Central memory CD4-positive, alpha-beta T cell (primary cell): ENCODE measurements at places on chromosomes 1 and 21.

- DNase-seq: no peak
Measured at GRCh38 chr1:206952171-206952570, 5.9 kb upstream of the PIGR start.

DNA sequence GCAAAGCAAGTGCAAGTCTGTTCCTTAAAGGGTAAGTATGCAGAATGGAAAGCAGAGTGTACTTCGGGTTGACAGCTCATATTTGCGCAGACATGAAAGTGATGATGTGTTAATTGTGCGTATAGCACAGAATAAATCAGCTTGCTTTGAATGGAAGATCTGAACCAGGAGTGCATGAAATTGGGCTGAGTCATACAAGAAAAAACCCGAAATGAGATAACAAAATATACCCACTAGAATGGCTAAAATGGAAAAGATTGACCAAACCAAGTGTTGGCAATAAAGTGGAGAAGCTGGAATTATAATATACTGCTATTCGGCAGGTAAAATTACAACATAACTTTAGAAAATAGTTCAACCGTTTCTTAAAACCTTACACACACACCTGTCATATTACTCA lies 28.5 kb downstream of the CR1L start:
- DNase-seq: no peak

- no peak for DNase-seq
Measured at GRCh38 chr1:3752400-3752945, at the start of gene CCDC27. TSS of gene CCDC27 (plus strand) at chr1:3752450. CDS start at chr1:3752482, 32 bp downstream.

- DNase-seq: no peak
Measured at GRCh38 chr21:41636636-41637630, 129.0 kb upstream of the TMPRSS2 start.

GRCh38 chr1:92795166-92795565 lies 10.3 kb upstream of the EVI5 start:
- no peak for DNase-seq

DNA sequence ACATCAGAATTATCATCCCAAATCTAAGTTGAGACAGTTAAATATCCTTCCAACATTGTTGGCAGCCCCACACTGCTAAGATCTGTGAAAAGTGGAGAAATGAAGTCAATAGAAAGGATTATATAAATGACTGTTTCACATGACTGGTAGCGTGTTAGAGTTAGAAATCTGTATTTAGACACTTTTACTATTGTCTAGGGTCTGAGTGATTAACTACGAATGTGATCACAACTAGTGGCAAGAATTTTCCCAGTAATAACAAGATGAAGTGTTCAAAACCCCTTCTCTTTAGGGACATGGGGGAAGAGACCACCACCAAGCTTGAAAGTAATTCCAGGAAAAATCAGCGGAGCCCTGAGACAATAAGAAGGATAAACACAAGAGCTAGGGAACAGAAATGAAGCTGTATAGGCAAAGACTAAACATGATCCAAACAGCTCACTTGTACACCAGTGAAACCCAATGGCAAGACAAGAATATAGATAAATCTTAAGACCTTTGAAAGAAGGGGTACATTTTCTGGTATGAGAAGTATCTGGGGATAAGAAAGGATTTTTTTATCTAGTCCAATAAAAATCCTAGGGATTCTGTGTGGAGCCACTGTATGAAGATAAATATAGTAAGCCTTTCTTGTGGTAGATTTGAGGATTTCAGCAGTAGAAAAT lies 646.6 kb upstream of the USP24 start:
- no peak for DNase-seq

GRCh38 chr21:44920694-44921604 lies at the start of gene ITGB2:
TSS of gene ITGB2 (minus strand) at chr21:44920899. CDS start at chr21:44910782, 10,117 bp downstream.
- peak; percentile 59 for DNase-seq

DNA sequence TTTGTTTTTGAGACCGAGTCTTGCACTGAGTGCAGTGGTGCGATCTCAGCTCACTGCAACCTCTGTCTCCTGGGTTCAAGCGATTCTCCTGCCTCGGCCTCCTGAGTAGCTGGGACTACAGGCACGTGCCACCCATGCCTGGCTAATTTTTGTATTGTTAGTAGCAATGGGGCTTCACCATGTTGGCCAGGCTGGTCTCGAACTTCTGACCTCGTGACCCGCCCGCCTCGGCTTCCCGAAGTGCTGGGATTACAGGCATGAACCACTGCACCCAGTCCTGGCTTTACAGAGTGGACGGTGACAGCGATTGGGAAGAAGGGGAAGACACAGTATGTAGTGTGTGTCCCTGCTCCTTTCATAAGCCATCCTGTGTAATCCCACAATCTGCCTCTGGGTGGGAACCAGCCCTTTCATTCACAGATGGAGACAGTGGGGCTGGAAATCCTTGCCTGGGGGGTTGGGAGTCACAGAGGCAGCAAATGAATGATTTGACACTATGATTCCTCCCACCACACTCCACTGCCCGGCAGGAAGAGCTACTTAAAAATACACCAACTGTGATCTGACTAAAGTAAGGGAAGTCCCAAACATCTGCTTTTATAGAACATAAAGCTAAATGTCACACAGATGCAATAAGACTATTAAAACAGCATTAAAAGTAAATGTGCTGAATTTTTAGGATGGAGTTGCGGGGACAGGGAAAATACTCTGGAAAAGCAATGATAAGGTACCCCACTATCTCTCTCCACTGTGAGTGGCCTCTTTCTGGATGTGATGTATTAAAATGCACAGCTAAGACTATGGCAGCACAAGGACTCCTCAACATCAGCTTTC lies 4.5 kb downstream of the PARP1 start:
- no peak for DNase-seq

DNA sequence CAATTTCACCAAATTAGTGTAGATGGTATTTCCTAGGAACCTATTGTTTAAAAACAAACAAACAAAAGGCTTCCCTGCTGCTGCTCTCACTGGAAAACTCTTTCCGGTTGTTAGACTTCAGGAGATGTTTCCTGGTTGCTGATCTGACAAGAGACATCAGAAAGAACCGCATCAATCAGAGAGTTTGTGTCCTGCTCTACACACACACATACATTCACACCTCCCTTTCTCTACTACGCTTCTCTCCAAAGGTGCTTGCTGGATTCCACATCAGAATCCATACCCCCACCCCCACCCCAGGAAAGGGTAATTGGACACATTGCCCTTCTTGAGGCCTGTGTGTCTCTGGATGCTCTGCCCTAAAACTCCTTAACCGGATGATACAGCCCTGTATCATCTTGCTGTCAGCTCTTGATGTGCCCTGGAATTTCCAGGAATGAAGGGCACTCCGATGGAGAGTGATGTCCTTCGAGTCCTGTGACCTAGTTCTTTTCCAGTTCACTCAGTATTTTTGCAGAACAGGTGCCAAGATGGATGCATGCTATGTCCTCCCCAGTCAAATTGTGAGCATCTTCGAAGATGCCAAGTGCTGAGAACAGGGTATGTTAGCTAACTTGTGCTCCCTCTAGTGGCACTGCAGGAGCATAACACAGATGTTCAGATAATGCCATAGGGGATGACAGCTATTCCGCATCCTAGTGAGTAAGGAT lies 113.7 kb upstream of the SLC35F3 start:
- DNase-seq: peak; percentile 11

GRCh38 chr1:53337499-53337898 lies 9.6 kb upstream of the LRP8 start:
- no peak for DNase-seq

GRCh38 chr1:64139877-64140276 lies 63.5 kb upstream of the UBE2U start:
- DNase-seq: no peak

GRCh38 chr1:176770066-176770465 lies 307.1 kb downstream of the PAPPA2 start:
- DNase-seq: no peak

DNA sequence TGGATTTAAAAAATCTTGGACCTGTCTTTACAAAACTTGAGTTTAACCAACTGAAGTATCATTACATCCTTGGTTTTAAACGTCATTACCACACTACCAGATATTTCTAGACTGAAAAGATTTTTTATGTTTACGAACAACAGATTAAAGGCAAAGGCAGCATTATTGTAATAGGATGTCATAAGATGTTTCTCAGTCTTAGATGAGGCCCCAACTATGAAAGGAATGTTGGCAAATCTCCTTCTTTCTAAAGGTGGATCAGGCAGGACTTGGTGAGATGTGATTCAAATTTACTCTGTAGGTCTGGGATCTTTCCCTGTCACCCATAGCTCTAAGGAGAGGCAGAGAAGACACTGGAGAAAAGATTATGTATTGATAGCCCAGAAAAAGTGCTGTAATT lies 417.9 kb downstream of the PTBP2 start:
- no peak for DNase-seq

DNA sequence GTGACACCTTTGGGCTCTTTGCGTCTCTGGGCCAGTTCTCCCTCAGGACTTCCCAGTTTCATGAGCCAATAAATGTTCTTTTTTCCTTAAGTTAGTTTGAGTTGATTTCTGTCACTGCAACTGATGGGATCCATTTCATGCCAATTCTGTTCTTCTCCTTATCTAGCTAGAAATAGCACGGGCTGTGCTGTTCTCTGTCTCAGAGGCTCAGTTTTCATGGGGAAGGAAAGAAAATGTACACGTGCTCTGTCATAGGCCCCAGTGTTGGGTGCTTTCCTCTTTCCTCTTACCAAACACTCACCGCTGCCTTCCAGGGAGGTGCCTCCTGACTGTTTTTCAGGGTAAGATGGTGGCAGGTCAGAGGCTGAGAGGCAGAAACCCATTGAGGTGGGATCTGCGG lies 43.2 kb upstream of the ACTL8 start:
- DNase-seq: no peak

GRCh38 chr1:203682473-203683383 lies 56.1 kb downstream of the ATP2B4 start:
- DNase-seq: peak; percentile 88

GRCh38 chr1:30878016-30878415 lies 30.5 kb downstream of the SDC3 start:
- no peak for DNase-seq

DNA sequence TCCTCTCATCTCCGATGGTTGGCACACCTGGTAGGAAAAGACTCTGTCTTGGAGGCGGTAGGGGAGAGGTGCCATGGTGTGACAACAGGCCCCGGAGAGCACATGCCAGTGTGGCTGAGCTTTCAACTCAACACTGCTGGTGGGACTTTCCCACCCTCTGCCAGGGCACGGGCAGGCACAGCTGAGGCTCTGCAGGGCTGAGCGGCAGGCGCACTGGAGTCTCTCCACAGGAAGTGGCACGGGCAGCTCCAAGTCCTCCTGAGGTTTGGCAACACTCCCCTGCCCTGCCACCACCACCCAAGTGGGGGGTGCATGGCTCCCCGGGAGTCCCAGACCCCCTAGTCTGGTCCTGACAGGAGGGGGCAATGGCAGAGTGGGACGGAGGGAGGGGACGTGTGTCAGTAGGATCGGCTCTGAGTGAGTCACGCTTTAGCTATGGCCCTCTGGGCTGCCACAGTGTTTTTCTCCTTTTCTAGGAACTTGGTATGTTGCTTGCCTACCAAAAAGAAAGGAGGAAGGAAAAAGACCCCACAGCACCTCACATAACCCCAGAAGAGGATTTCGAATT lies 27.3 kb upstream of the EVA1B start:
- DNase-seq: peak; percentile 57

- DNase-seq: no peak
Measured at GRCh38 chr1:21946836-21947587, 9.9 kb upstream of the HSPG2 start.

- DNase-seq: no peak
Measured at GRCh38 chr1:201226859-201227488, 36.4 kb downstream of the IGFN1 start.

GRCh38 chr1:24418898-24419628 lies 3.5 kb downstream of the NIPAL3 start:
- no peak for DNase-seq

GRCh38 chr21:17732306-17732705 lies 86.8 kb downstream of the C21orf91 start:
- no peak for DNase-seq

- DNase-seq: no peak
Measured at GRCh38 chr21:31780944-31781343, 49.0 kb upstream of the SCAF4 start.

DNA sequence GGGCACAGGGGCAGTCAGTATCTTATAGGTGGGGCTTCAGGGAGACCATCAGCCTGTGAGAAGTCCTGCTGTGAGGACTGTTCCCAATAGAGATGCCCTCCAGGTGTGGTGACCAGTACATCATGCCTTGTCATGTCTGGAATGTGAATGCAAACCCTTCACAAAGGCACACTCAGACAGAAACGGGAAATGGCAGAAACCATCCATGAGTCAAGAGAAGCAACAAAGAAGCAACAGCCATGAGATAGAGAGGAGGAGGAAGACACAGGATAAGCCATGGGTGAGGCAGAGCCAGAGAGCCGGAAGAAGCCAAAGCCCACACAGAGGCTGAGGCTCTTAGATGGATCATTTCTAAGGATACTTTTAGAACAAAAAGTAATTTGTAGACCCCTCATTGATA lies 20.1 kb upstream of the ZP4 start:
- DNase-seq: no peak

GRCh38 chr21:33543505-33544129 lies 779 bp downstream of the SON start:
- DNase-seq: no peak
